ENCODE measurements at places on chromosomes 2 and 18. TPM values are rescaled to one million over a fixed set of nuclear protein-coding genes. Genes with fewer than 3 reads are reported as not detected.
A peak's percentile ranks its signal among the peaks of the same experiment; 100 is the strongest.

DNA sequence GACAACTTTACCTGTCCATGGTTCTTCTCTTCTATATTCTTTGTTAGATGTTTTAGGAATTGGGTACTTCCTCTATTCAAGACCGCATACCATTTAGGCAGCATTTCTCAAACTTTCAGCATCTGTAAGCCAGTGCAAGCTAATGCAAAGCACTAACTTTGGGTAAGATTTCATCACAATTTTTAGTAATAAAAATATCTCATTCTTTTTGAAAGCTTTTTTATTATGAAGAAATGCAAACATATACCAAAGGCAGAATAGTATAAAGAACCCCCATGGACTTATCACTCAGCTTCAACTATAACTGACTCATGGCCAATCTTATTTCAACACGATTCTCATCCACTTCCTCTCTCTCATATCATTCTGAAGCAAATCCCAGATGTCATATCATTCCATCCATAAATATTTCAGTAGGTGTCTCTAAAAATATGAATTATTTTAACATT, 32.9 kb downstream of the INO80C start:
- no peaks in the 10 kb centered on the region for H3K27me3 ChIP-seq
- no peak overlapping the region for H3K27ac ChIP-seq
- no peaks in the 10 kb centered on the region for H3K36me3 ChIP-seq
- no peaks in the 10 kb centered on the region for H3K4me1 ChIP-seq
- no peak overlapping the region for H3K4me3 ChIP-seq
- no peak for DNase-seq

DNA sequence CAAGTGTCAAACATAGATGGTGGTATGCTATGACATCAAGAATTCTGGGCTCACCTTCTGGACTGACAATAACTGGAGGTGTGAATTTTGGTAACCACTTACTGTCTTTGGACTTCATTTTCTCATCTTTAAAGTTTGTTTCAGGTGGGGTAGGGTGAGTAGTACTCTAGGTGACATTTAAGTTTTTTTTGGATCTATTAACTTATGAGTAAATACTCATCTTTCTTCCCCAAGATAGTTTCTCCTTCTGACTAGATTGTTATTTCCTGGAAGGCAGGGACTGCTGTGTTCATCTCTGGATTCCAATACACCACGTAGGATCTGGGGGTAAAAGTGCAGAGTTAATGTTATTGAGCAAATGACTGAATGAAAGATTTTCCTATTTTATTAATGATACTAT, 55.9 kb downstream of the ICOS start:
- peaks cover 2% of the 10 kb centered on the region for H3K36me3 ChIP-seq
- H3K27ac ChIP-seq = no peak overlapping the region
- H3K4me1 ChIP-seq = peaks cover 13% of the 10 kb centered on the region

The SCTR gene
- not detected for total RNA-seq

The LIMS3 gene
- 0.17 TPM for total RNA-seq

The EML6 gene
- total RNA-seq = 2.0 TPM

DNA sequence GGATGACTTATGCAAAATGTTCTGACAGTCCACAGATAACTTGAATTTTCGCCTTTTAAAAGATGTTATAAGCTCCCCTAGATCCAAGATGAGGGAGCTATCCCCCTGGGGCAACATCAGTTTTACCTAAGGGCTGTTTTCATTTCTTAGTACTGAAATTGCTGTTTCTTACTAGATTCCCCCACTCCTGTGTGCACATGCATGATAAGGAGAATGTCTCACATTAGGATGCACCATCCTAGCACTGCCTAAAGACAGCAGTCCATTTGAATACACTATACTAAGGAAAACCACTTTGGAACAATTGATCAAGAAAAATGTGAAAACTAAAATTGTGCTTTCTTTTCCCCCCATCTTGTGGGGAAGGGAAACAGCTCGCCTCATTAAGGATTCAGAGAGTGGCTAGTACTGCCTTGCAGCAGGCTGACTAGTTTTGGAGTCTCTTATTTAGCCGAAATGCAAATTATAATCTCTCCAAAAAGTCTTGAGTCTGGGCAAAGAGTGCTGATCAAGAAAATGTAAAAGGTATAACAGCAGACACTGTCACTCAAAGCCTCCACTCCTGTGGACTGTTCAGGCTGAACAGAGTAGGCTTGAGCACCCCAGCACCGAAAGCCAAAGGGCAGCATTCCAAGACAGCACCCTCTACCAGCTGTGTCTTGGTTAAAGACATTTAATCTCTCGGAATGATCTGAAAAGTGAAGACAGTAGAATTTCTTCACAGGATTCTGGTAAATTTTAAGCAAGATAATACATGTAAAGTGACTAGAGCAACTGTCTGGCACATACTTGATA, 65.0 kb downstream of the ZNF385B start:
- no peak for DNase-seq
- H3K27me3 ChIP-seq = no peaks in the 10 kb centered on the region
- no peaks in the 10 kb centered on the region for H3K4me1 ChIP-seq
- no peak overlapping the region for H3K27ac ChIP-seq
- H3K36me3 ChIP-seq = no peaks in the 10 kb centered on the region

DNA sequence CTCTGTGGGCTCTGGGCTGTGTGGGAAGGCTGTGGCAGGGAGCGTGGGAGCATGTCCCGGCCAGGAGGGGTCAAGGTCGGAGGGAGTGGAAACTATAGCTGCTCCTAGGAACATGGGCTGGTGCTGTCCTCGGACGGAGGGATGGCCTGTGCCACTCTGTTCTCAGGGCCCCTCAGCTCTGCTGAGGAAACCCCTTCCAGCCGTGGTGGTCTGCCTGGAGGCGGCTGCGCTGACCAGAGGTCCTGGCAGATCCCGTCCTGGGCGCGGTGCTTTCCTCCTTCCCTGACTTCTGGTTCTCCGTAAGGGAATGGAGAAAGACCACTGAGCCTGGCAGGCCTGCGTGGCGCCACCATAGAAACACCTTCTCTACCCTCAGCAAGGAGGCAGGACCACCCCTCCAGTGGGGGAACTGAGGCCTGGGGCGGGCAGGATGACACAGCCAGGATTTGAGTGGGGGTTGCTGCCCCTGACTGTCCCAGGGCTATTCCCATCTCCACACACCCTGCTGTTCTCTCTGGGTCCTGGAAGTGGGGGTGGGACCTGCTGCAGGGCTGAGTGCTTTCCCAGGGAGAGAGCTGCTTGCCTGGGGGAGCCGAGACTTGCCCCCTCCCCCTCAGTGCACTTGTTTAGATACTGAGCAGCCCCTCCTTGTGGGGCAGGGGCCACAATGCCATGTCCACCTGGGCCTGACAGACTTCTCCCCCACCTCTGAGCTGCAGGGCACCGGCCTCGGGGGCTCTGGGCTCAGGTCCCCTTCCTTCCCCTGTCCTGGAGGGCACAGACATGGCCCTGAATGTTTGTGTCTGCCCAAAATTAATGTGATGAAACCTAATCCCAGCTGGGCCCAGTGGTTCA, 301.0 kb upstream of the HS6ST1 start:
- peaks cover 2% of the 10 kb centered on the region for H3K27me3 ChIP-seq
- DNase-seq = no peak
- H3K4me3 ChIP-seq = no peak overlapping the region
- H3K4me1 ChIP-seq = peaks cover 20% of the 10 kb centered on the region
- H3K36me3 ChIP-seq = no peaks in the 10 kb centered on the region
- H3K27ac ChIP-seq = no peak overlapping the region

The ACMSD gene
- total RNA-seq = not detected

The SP140L gene
- total RNA-seq = 63.0 TPM

GRCh38 chr2:59025157-59025757, 784.1 kb upstream of the FANCL start:
- H3K36me3 ChIP-seq = no peaks in the 10 kb centered on the region
- no peak overlapping the region for H3K4me3 ChIP-seq
- no peaks in the 10 kb centered on the region for H3K27me3 ChIP-seq
- no peak overlapping the region for H3K27ac ChIP-seq
- no peaks in the 10 kb centered on the region for H3K4me1 ChIP-seq

The CEBPZOS gene
- 39.7 TPM for total RNA-seq

- no peak for DNase-seq
- H3K36me3 ChIP-seq = peaks cover 2% of the 10 kb centered on the region
- H3K27ac ChIP-seq = no peak overlapping the region
- H3K4me1 ChIP-seq = no peaks in the 10 kb centered on the region
- H3K27me3 ChIP-seq = peaks cover 6% of the 10 kb centered on the region
Observed at GRCh38 chr18:45133276-45133675, 452.6 kb downstream of the SETBP1 start.

DNA sequence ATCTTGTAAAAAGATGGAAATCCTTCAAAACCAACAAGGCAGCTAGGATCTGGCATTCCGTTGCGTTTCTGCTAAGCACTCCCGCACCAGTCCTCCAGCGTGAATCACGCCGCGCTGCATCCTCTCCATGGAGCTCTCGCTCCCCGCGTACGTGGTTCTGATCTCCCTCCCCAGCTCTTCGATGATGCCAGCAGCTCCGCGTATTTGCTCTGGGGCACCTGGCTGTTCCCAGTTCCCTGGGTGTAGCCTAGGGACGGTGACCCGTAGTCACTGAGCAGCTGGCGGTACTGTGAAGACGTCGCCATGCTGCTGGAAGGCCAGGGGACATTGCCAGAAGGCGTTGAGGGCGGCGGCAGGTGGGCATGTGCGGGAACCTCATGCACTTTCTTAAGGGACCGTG, 407.5 kb downstream of the RNF144A start:
- H3K27me3 ChIP-seq = peaks cover 13% of the 10 kb centered on the region
- DNase-seq = no peak
- H3K27ac ChIP-seq = no peak overlapping the region
- H3K4me3 ChIP-seq = no peak overlapping the region
- H3K36me3 ChIP-seq = no peaks in the 10 kb centered on the region

The ELOA2 gene
- not detected for total RNA-seq

DNA sequence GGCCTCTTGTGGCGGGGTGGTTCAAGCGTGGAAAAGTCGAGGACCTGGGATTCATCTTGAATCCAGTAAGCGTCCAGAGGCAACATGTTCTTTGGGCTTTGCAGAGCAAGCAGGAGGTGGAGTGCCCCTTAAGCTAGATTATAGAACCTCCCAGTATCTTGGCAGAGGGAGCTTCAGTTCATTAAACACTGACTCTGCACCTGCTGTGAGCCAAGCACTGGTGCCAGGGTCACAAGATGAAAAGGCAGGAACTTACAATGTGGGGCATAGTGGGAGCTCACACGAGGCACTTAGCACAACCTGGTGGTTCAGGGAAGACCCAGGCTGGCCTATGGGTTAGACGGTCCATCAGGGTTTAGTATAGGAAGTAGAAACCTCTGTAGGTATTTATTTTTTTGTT, 7.4 kb upstream of the FZD5 start:
- H3K36me3 ChIP-seq = no peaks in the 10 kb centered on the region
- no peak for DNase-seq
- no peaks in the 10 kb centered on the region for H3K27me3 ChIP-seq
- no peak overlapping the region for H3K4me3 ChIP-seq

The PLA2R1 gene
- not detected for total RNA-seq

The KLHL14 gene
- not detected for total RNA-seq

DNA sequence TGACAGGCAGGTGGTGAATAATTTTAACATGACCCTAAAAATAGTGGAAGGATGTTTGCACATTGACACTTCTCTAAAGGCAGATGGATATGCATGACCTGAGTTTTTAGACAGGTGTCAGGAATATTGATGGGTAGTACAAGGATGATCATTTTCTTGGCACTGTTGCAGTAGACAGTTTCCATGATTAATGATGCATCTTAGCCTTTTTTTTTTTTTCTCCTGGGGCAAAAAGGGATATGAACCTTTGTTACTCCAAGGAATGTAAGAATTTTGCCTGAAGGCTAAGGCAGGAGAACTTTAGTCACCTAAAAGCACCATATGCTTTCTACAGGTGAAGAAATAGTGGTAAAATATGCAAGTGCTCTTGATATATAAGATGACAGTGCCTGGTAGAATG, 136.3 kb upstream of the CAVIN2 start:
- DNase-seq = no peak
- H3K27ac ChIP-seq = no peak overlapping the region
- H3K4me3 ChIP-seq = no peak overlapping the region
- H3K4me1 ChIP-seq = no peaks in the 10 kb centered on the region
- peaks cover 5% of the 10 kb centered on the region for H3K27me3 ChIP-seq
- no peaks in the 10 kb centered on the region for H3K36me3 ChIP-seq

DNA sequence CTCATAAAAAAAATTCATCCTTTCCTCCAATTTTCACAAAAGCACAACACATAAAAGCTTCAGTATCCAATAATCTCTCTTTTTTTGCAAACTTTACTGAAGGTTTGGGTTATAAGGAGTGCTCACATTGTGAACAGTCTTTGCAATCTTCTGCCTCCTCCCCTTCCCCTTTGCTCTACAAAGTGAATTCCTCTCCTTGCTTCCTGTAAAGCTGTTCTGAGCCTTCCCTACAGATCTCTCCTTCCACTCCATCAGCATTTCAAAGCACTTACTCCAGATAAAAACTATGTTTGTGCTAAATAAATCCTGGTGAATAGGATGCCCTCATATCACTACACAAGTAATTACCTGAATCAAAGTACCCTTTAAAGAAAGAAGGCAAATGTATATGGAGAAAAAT, 4.6 kb upstream of the PDK1 start:
- no peak overlapping the region for H3K27ac ChIP-seq
- peaks cover 3% of the 10 kb centered on the region for H3K36me3 ChIP-seq
- no peak for DNase-seq
- H3K4me3 ChIP-seq = no peak overlapping the region
- peaks cover 13% of the 10 kb centered on the region for H3K27me3 ChIP-seq

DNA sequence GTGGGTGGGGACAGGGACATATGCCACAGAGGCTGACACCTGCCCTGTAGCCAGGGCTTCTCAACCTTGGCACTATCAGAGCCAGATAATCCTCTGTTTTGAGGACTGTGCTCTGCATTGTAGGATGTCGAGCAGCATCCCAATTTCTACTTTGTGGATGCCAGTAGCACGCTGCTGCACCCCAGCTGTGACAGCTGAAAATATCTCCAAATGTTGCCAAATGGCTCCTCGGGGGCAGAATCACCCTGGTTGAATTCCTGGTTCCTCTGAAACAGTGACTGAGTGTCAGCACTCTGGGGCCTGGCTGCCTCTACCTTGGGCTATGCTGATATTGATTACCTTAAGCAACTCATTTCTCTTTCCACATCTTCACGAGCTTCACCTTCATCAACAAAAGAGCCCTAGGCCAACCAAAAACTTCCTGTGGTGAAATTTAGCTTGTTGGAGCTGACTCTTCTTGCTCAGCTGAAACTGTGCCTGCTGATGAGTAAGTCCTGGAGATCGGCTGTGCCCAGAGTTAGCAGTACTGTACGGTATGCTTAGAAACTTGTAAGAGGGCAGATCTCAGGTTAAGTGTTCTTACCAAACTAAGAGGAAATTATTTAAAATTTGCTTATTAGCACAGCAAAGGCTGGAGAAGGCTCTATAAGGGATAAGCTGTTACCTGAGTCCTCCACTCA, 138.1 kb downstream of the SEPTIN10 start:
- no peak overlapping the region for H3K27ac ChIP-seq
- H3K4me1 ChIP-seq = peaks cover 6% of the 10 kb centered on the region
- no peaks in the 10 kb centered on the region for H3K36me3 ChIP-seq
- DNase-seq = peak; percentile 12
- H3K4me3 ChIP-seq = no peak overlapping the region

- H3K27me3 ChIP-seq = no peaks in the 10 kb centered on the region
- no peak overlapping the region for H3K27ac ChIP-seq
- peaks cover 22% of the 10 kb centered on the region for H3K4me1 ChIP-seq
- no peaks in the 10 kb centered on the region for H3K36me3 ChIP-seq
- no peak for DNase-seq
Observed at GRCh38 chr2:112164876-112165275, 26.7 kb downstream of the FBLN7 start.

GRCh38 chr2:30266051-30266621, 34.8 kb downstream of the LBH start:
- H3K4me3 ChIP-seq = peak overlapping the region; percentile 86
- peak; percentile 55 for DNase-seq
- H3K36me3 ChIP-seq = peaks cover 15% of the 10 kb centered on the region
- H3K27me3 ChIP-seq = no peaks in the 10 kb centered on the region
- H3K4me1 ChIP-seq = peaks cover 90% of the 10 kb centered on the region
- peak overlapping the region; percentile 98 for H3K27ac ChIP-seq
